ENCODE measurements at places on chromosomes 3 and 15.

DNA sequence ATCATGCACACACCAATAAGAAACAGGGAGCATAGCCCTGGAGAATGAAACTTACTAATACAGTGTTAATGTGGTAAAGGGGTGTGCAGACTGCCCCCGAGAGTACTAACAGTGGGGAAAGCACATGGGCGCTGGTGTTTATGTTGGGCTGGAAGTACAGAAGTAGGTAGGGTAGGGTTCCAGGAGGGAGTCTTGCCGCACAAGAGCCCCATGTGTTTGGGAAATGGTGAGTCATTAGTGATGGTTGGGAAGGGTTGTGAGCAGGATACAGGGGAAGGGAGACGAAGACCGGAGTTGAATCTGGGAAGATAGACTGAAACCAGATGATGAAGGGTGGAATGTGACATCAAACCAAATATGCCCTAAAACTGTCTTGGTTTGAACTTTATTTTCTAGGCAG is 117.1 kb downstream of the THSD4 start:
- DNase-seq, result no peak

- DNase-seq, result no peak
Measured at GRCh38 chr15:50049871-50050270, 69.2 kb downstream of the ATP8B4 start.

DNA sequence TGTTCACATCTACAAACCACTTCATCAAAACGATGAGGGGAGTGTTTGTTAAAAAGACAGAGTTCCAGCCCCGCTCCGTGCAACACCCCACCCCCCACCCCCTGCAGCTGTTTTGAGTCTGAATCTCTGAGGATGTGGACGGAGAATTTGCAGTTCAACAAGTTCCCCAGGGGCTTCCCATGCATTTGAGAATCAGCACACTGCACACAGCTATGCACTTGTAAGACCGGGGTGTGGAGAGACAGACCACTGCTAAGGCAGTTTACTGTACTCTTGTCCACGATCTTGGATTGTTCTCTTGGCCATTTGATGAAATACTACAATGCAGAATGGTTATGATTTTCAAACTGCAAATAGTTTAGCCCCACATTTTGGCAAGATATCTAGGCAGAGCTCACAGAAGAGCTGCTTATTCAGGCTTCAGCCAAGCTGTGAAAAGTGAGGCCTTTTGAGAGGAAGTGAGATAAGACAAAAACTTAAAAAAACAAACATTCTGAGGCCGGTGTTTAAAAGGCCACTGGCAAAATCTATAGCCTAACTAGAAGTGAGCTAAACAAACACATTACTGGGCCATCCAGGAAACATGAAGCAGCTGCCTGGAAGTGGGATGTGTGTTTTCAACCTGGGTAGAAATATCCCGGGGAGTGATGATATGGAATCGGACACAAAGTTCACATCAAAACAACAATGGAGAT is 308.2 kb upstream of the ADAMTS9 start:
- DNase-seq, result no peak

- no peak for DNase-seq
Measured at GRCh38 chr3:118740722-118741290, 293.8 kb downstream of the IGSF11 start.

DNA sequence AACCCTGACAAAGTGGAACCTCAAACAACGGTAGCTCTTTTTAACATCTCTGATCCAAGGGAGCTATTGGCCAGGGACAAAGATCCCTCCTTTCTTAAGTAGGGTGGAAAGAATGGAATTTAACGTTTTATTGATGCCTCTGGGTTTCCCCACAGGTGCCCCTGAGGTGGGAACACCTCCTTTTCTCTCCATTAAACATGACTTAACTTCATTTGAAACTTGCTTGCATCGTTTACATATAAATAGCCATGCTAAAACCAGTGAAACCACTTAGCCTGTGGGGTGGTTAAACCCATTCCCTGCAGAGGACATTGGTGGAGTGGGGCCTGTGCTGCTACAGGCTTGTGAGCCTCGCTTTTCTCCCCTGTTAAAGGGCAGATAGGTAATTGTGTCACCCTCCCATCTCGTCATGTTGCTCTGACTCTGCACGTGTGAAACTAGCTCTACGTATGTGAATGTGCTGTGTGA is 9.7 kb downstream of the CGNL1 start:
- no peak for DNase-seq

DNA sequence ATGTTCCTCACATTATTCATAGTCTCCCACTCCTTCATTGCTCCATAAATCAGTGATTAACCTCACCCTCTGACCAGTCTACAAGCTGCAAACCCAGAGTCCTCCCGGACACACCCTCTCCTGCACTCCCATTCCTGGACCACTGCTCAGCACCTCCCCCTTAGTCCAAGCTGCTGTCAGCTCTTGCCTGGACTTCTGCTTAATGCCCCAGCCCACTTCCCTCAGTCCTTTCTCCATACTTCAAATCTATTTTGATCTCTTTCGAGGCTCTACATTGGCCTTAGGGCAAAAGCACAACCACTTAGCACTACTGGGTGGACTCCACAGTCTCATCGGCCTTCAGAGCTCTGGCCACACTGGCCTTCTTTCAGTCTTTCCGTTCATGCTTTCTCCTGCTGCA is 79.4 kb upstream of the FAM98B start:
- no peak for DNase-seq
